CD4-positive, alpha-beta memory T cell (primary cell): ENCODE measurements at places on chromosomes 7 and 10. TPM values are rescaled to one million over a fixed set of nuclear protein-coding genes. Genes with fewer than 3 reads are reported as not detected.

DNA sequence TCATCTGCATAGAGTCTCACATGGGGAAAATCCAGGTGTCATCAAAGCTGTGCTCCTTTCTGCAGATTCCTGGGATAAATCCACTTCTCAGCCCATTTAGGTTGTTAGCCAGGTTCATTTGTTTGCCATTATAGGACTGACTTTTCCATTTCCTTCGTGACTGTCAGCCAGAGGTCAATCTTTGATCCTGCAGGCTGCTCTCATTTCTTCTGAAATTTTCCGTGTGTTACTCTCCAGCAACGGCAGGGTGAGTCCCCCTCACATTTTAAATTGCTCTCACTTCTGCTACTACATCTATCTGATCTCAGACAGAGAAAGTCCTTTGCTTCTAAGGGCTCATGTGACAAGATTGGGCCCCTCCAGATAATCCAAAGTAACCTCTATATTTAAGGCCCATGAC is 150.7 kb upstream of the BET1 start:
- no peak for DNase-seq

DNA sequence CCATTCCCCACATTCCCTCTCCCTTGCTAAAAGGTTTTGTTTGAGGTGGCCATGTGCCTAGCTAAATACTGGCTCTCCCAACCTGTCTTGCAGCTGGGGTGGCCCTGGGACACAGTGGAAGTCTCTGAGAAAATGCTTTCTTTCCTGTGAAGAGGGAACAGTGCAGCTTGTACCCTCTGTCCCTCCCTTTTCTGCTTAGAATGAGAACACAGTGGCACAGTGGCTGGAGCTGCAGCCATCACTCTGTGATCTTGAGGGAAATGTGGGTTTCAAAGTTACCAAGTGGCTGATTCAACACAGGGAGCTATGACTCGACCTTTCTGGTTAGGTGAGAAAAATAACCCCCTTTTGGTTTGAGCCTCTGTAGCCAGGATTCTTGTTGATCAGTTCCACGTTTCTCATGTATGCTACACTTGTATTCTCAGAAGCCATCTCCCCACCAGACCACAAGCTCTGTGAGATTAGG is 62.7 kb upstream of the CARD11 start:
- DNase-seq: no peak

DNA sequence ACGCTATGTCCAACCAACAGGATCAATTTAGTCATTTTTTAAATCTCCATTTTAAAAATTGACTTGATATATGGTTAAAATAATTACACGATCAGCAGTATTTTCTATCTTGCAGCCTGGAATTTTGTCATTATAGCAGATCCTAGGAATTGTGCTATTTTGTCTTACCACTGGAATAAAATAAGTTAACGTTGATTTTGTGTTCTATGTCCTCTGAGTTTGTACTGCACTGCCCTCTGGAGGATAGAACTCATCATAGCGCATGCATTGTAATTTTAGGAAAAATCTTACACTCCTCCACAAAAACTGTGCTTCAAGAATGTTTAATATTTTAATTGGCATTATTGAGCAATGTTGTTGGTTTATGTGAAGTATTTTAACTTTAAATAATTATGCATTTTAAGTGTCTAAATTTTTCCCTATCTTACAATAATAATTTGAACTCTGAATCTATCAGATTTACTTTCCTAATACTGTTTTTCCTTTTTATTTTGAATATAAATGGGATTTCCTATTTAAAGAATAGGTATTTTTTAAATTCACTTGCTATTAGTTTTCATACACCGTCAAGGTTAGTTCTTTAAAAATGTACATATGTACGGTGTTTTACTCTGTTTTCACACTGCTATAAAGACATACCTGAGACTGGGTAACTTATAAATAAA is 220.1 kb downstream of the PPP1R3A start:
- no peak for DNase-seq

DNA sequence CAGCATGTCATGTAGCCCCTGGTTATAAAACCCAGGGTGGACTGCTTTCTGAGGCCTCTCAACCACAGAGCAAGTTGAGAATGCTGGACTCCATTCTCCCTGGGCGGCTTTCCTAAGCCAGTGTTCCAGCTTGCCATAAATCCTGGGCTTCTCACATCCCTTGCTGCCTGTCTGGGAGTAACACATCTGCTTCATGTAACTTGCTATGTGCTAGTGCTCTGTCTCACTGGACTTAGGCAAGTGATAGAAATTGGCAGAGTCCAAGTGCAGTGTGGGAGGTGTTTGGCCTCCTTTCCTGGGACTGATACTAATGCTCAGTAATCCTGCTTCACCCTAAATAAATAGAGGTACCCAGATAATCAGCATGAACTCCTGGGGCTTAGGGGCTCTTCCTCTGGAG is 277.1 kb upstream of the POM121L12 start:
- DNase-seq: no peak

GRCh38 chr10:104731192-104731591 is 90.1 kb downstream of the SORCS3 start:
- DNase-seq: no peak

DNA sequence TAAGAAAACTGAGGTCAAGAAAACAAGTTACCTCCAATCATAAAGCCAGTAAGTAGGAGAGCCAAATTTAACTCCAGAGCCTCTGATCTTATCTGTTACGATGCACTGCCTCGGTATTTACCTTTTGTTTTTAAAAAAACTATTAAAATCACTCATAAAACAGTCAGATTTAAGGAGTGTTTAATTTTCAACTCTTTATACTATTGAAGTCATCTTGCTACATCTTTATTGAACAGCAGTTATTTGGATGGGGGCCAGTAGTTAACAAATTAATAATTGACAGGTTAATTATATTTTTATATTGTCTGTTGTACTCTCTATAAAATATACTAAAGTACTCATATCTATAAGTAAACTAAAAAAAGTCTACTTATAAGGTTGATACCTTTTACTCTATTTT is 24.6 kb downstream of the ADIRF start:
- DNase-seq: no peak

- DNase-seq: no peak
Measured at GRCh38 chr10:61780732-61781131, 118.0 kb downstream of the CABCOCO1 start.

GRCh38 chr7:41820111-41820671 is 117.3 kb upstream of the INHBA start:
- no peak for DNase-seq

Gene ZNF804B
- not detected for polyA plus RNA-seq

Gene ADRA2A
- not detected for polyA plus RNA-seq

Gene NODAL
- not detected for polyA plus RNA-seq

Gene AP1S1
- 8.2 TPM for polyA plus RNA-seq

Gene TCERG1L
- not detected for polyA plus RNA-seq
